ENCODE measurements at places on chromosomes 7 and 10.

GRCh38 chr7:101555921-101556275 is 73.2 kb downstream of the MYL10 start:
- no peaks in the 10 kb centered on the region for H3K27me3 ChIP-seq
- no peak for DNase-seq
- no peak overlapping the region for H3K4me3 ChIP-seq
- no peaks in the 10 kb centered on the region for H3K4me1 ChIP-seq
- H3K27ac ChIP-seq: no peak overlapping the region

DNA sequence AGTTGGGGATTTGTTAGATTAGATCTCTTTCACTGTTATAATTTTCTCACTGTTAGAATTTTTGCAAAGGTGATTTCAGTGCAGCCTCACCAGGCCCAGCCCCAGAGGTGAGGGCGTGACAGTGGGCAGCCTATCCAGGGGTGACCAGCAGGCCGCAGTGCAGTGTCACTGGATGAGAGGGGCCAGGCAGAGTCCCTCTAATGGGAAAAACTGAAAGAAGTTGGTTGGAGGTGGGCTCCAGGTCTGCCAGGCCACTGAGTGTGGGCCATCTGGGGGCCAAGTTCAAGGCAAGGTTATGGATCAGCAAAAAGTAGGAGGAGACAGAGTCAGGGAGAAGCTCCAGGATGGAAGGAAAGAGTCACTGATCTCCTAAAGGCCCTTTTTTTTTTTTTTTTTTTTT is 90.5 kb upstream of the SDK1 start:
- no peak overlapping the region for H3K4me3 ChIP-seq
- H3K27me3 ChIP-seq: no peaks in the 10 kb centered on the region
- H3K36me3 ChIP-seq: no peaks in the 10 kb centered on the region
- DNase-seq: no peak
- no peaks in the 10 kb centered on the region for H3K4me1 ChIP-seq

- no peak for DNase-seq
- no peaks in the 10 kb centered on the region for H3K36me3 ChIP-seq
- H3K27ac ChIP-seq: peak overlapping the region; percentile 83
- H3K27me3 ChIP-seq: no peaks in the 10 kb centered on the region
Observed at GRCh38 chr10:122154031-122154544, 117.0 kb upstream of the BTBD16 start.

- no peak overlapping the region for H3K4me3 ChIP-seq
- H3K27me3 ChIP-seq: no peaks in the 10 kb centered on the region
- no peak for DNase-seq
- H3K4me1 ChIP-seq: no peaks in the 10 kb centered on the region
- no peak overlapping the region for H3K27ac ChIP-seq
- no peaks in the 10 kb centered on the region for H3K36me3 ChIP-seq
Observed at GRCh38 chr10:48468130-48468790, 136.6 kb downstream of the ARHGAP22 start.

DNA sequence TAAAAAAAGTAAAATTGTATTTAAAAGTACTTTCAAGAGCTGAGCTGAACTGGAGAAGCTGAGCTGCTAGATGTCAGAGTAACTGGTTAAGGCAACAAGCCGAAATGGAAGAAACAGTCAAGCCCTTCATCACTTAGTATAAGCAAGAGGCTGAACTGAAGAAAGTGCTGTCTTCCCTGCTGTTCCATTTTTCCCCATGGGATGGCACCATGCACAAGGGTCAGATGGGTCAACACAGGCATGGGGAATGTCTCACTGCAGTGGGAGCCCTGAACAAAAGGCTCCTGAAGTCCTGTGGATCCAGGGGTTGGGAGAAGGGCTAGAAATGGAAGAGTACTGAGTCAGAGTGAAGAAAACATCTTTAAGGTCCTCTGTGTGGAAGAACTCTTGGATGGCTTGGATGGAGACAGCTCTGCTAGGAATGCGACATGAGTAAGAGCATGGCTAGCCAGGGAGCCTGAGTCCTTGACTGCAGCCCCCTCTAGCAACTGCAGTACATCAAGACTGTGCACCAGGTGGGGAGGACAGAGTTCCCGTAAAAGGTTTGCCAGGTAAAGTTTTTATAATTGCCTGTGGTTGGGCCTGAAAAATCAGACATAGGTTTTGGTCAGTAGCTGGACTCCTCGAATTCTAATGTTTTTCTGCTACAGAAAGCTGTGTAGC is 348.3 kb downstream of the GPR158 start:
- DNase-seq: no peak
- no peak overlapping the region for H3K27ac ChIP-seq
- H3K4me1 ChIP-seq: no peaks in the 10 kb centered on the region
- H3K36me3 ChIP-seq: no peaks in the 10 kb centered on the region
- no peaks in the 10 kb centered on the region for H3K27me3 ChIP-seq

- DNase-seq: no peak
- no peak overlapping the region for H3K4me3 ChIP-seq
- no peaks in the 10 kb centered on the region for H3K4me1 ChIP-seq
- no peak overlapping the region for H3K27ac ChIP-seq
- H3K36me3 ChIP-seq: no peaks in the 10 kb centered on the region
Observed at GRCh38 chr10:91785830-91786229, 12.4 kb upstream of the TNKS2 start.

GRCh38 chr7:152085131-152085530 is 59.7 kb downstream of the GALNT11 start:
- no peak overlapping the region for H3K27ac ChIP-seq
- no peak overlapping the region for H3K4me3 ChIP-seq
- no peak for DNase-seq
- H3K36me3 ChIP-seq: no peaks in the 10 kb centered on the region
- no peaks in the 10 kb centered on the region for H3K4me1 ChIP-seq

- H3K4me3 ChIP-seq: no peak overlapping the region
- H3K4me1 ChIP-seq: no peaks in the 10 kb centered on the region
- no peaks in the 10 kb centered on the region for H3K27me3 ChIP-seq
Observed at GRCh38 chr10:8568401-8568800, 513.9 kb downstream of the GATA3 start.

DNA sequence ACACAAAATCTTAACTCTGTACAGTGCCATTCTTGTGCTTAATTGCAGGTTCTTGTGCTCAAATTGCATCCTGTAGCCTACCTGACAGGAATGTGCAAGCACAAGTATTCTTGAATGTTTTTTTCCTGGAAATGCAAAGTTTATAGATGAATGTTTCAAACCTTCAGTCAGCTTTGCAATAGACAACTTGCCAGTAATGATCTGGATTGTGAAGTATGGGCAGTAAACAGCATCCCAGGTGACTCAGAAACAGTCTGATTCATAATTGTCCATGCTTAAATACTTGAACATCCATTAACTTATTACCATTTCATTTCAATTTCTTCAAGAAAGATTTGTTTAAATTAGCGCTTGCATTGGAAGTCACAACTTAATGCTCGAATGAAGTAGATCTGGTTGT is 347.2 kb downstream of the SDK1 start:
- H3K36me3 ChIP-seq: no peaks in the 10 kb centered on the region
- no peak for DNase-seq
- H3K27ac ChIP-seq: no peak overlapping the region
- no peaks in the 10 kb centered on the region for H3K4me1 ChIP-seq
- no peaks in the 10 kb centered on the region for H3K27me3 ChIP-seq

DNA sequence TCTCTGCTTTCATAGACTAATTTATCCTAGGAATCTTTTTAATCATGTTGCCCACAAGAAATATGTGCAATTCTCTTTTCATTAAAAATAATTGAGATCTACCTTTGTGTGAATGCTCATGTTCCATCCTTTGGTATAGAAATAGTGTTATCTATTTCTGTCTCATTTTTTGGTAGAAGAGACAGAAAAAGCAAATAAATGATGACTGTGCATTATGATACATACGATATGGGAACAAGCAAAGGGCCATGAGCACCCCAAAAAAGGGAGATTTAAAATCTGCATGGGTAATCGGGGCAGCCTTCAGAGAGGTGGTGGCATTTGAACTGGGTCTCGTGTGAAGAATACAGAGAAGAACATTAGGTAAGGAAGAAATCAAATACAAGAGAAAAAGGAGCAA is 1197.5 kb upstream of the AUTS2 start:
- H3K4me1 ChIP-seq: no peaks in the 10 kb centered on the region
- H3K36me3 ChIP-seq: no peaks in the 10 kb centered on the region
- H3K27me3 ChIP-seq: no peaks in the 10 kb centered on the region
- H3K27ac ChIP-seq: no peak overlapping the region

GRCh38 chr10:77165445-77166208 is 472.0 kb downstream of the KCNMA1 start:
- H3K27ac ChIP-seq: no peak overlapping the region
- no peaks in the 10 kb centered on the region for H3K4me1 ChIP-seq
- H3K36me3 ChIP-seq: no peaks in the 10 kb centered on the region

GRCh38 chr10:31644931-31645633 is 283.5 kb downstream of the ARHGAP12 start:
- no peaks in the 10 kb centered on the region for H3K4me1 ChIP-seq
- H3K36me3 ChIP-seq: no peaks in the 10 kb centered on the region
- no peak overlapping the region for H3K27ac ChIP-seq
- H3K27me3 ChIP-seq: no peaks in the 10 kb centered on the region

DNA sequence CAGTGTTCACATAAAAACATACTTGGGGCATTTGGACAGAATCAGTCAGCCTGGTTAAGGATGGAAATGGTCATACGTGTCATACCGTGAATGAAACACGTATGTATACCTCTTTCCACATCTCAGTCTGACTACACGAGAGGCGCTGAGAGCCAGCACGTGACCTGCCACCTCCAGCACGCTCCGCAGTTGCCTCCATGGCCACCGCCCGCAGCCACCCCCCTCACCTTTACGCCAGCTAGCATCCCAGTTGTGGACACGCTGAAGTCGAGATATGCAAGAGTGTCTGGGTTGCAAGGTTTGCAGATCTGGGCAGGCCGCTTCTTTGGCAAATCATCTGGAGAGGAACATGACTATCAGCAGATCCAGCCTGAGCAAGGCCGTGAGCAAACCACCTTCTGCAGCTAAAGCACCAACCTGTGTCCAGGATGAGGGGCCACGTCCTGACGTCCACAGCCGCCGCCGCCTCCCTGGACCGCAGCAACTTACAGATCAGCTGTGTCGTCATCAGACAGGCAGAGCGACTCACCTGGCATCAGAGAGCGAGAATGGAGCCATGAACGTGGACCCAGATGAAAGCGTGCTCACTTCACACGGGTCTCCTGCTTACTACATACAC is 209.4 kb downstream of the ZMYND11 start:
- H3K4me3 ChIP-seq: no peak overlapping the region
- H3K4me1 ChIP-seq: no peaks in the 10 kb centered on the region
- H3K27me3 ChIP-seq: no peaks in the 10 kb centered on the region
- H3K36me3 ChIP-seq: peaks cover 7% of the 10 kb centered on the region
- H3K27ac ChIP-seq: no peak overlapping the region
- DNase-seq: no peak

DNA sequence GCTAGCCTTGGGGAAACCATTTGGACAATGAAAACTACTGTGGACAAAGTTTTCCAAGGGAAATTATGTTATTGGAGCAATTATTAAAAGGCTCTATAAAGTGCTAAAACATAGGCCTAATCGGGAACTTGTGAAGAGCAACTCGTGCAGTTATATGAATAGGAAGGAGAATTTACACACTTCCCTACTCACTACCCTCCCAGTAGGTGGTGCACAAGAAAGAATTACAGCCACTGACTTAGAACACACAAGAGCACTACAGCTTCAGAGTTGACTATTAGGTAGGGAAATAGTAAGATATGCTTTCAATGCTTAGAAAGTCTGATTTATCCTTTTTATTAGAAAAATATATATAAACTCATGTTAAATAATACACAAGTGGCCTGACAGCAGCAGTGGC is 47.2 kb downstream of the GSAP start:
- H3K27me3 ChIP-seq: no peaks in the 10 kb centered on the region
- no peaks in the 10 kb centered on the region for H3K4me1 ChIP-seq
- no peak overlapping the region for H3K4me3 ChIP-seq
- no peak overlapping the region for H3K27ac ChIP-seq

- no peaks in the 10 kb centered on the region for H3K4me1 ChIP-seq
- H3K27ac ChIP-seq: no peak overlapping the region
- no peak overlapping the region for H3K4me3 ChIP-seq
- no peak for DNase-seq
Observed at GRCh38 chr10:46270086-46270811, 16.5 kb upstream of the ANTXRL start.

DNA sequence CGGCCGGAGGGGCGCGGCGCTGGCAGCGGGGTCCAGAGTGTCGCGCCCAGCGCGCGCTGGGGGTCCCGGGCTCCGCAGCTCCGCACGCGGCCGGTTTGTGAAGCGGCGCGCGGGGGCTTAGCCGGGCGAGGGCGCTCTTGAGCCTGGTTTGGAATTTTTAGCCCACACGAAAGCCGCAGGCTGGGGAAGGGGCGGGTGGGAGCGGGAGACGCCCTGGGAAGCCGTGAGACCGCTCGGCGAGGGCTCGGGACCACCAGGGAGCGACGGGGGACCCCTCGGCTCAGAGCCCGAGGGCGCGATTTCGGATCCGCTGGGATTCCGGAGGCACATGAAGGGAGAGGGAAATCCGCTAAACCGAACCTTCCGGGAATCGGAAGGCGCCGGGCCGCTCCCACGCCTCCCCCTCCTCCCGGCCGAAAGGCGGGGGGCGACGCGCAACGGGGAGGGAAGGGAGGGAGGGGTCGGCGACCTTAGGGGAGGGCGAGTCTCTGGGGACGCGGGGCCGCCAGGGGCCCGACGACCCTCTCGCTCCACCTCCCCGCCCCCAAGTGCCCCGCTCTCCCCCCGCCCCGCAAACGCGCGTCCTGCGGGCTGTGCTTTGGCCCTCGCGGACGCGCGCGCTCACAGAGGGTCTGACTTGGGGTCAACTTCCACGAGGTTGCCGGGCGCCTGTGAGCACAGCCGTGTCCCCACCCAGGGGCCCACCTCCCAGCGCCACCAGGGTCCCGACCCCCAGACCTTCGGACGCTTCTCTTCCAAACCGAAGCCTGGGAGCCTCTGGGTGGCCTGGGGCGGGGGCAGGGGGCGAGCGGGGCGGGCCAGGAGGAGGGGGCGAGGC is 5.1 kb upstream of the ELFN1 start:
- no peaks in the 10 kb centered on the region for H3K36me3 ChIP-seq
- H3K4me1 ChIP-seq: peaks cover 17% of the 10 kb centered on the region
- peak; percentile 39 for DNase-seq
- H3K4me3 ChIP-seq: peak overlapping the region; percentile 31
- peaks cover 16% of the 10 kb centered on the region for H3K27me3 ChIP-seq
- H3K27ac ChIP-seq: no peak overlapping the region

- no peak overlapping the region for H3K27ac ChIP-seq
- DNase-seq: no peak
- H3K27me3 ChIP-seq: no peaks in the 10 kb centered on the region
- no peak overlapping the region for H3K4me3 ChIP-seq
Observed at GRCh38 chr10:122407375-122408125, 33.0 kb downstream of the PLEKHA1 start.

- no peak overlapping the region for H3K27ac ChIP-seq
- DNase-seq: no peak
- no peak overlapping the region for H3K4me3 ChIP-seq
- H3K36me3 ChIP-seq: no peaks in the 10 kb centered on the region
Observed at GRCh38 chr7:111535142-111535870, 27.0 kb downstream of the IMMP2L start.

DNA sequence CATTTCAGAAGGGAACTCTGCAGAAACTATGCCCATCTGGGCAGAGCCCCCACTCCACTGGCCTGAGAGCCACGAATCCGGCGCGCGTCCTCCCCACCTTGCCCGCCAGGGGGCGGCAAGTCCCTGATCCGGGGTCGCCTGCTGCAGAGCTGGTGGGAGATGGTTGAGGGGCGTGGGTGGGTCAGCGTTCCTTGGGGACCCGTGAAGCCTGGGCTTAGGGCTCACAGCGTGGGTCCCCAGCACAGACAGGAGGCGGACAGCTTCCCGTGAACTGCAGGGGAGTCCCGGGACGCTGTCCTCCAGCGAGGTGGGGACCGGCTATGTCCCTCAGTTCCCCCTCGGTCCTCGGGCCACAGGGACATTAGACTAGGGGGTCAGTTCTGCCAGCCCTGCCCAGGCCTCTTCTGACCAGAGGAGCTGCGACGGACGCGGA is 585 bp upstream of the POP7 start:
- no peaks in the 10 kb centered on the region for H3K36me3 ChIP-seq
- DNase-seq: peak; percentile 64
- H3K4me1 ChIP-seq: peaks cover 6% of the 10 kb centered on the region

All from prostate gland (tissue), 2 donors.